NB4 (cell line): ENCODE measurements at places on chromosomes 3 and 15.

DNA sequence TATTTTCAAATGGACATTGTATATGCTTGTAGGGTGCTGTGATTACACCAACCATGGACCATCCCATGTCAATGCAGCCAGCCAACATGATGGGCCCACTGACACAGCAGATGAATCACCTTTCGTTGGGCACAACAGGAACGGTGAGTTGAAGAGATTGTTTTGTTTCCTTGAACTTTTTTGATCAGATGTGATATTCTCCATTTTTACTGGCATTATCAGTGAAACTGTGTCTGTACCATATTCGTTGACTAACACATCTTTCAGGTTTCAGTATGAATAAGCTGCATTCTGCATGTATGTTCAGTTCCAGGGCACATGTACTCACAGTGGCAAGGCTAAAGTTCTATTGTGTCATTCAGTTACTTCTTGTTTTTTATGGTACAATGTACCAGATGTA, 655.2 kb downstream of the RBMS3 start:
- no peak for DNase-seq

DNA sequence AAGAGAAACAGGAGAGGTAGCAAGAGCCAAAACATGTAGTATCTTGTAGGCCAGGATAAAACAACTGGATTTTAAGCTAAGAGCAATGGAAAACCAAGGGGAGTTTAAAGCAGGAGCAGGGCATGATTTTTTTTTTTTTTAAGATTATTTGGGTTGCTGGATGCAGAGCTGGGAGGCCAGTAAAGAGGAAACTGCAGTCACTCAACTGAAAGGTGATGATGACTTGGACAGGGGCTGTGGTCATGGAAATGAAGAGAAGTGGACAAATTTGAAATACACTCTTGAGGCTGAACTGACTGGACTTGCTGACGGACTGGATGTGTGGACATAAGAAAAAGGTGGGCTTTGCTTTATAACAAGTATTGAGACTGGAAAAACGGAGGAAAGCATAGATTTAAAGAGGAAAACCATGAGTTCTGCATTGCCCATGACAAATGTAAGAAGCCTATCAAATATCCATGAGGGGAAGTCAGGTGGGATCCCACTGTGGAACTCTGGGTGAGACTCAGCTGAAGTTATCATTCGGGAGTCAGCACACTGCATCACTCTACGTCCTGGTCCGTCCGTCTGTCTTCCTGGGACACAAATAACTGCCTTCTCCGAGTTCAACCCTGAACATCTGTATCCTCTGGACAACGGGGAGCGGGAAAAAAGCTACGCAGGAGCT, 688 bp downstream of the XPC start:
- DNase-seq: peak; percentile 20

- DNase-seq: no peak
These were observed 17.1 kb downstream of the MAGEF1 start for GRCh38 chr3:184694716-184695115.

DNA sequence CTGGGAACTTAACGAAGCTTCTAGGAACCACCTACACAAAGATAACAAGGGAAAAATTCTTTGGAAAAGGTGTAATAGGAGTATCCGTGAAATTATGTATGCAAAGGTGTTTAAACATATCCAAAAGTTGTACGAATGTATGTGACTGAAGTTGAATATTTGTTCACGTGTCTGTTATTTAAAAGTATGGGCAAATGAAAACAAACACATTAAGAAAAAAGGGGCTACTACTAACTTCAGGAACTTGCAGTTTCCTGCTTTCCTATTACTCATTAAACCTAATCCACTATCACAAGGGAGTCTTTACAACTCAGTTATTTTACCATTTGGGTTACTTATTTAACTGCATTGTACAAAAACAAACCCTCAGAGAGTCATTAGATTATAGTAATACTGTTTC, 33.9 kb upstream of the GRAMD1C start:
- DNase-seq: no peak

DNA sequence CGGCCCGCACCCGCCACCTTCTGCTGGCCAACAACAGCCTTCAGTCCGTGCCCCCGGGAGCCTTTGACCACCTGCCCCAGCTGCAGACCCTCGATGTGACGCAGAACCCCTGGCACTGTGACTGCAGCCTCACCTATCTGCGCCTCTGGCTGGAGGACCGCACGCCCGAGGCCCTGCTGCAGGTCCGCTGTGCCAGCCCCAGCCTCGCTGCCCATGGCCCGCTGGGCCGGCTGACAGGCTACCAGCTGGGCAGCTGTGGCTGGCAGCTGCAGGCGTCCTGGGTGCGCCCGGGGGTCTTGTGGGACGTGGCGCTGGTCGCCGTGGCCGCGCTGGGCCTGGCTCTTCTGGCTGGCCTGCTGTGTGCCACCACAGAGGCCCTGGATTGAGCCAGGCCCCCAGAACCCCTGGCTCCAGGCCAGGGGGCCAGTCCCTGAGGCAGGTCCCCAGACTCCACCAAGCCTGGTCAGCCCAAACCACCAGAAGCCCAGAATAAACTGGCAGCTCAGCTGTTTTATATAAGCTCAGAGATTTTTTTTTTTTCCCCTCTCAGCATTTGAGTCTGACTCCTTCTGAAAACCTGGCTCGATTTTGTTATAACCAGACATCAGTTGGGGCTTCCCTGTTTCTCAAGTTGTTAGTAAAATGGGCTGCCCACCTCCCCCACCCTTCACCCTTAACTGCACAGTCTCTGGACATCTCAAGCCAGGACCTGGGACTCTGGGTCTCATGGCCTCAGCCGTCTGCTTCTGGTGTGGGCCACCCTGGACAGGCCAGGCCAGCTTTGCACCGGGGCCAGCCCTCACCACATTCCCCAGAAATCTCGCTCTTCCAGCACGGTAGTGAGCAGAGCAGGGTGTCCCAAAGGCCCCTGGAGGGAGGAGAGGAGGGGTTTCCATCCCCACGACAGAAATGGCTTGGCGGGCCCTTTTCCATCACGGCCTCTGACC, 1.6 kb downstream of the GP9 start:
- DNase-seq: no peak

DNA sequence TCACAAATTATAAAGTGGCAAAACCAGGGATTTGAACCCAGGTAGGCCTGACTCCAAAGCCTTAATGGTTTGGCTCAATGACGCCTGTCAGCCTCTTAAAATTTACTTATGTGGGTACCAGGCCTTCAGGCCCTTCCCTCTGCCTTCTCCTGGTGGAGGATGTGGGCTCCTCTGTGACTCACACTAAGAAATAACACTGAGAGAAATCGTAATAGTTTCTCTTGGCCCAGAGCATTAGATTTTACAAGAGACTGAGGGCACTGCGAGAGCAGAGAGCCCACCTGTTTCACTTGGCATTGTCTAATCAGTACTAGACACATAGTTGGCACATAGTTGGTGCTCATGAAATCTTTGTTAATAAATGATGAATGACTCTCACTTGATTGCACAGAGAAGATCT, 505.2 kb downstream of the SHQ1 start:
- DNase-seq: peak; percentile 28

- peak; percentile 69 for DNase-seq
These were observed 28.5 kb downstream of the TBC1D23 start for GRCh38 chr3:100289339-100289738.

DNA sequence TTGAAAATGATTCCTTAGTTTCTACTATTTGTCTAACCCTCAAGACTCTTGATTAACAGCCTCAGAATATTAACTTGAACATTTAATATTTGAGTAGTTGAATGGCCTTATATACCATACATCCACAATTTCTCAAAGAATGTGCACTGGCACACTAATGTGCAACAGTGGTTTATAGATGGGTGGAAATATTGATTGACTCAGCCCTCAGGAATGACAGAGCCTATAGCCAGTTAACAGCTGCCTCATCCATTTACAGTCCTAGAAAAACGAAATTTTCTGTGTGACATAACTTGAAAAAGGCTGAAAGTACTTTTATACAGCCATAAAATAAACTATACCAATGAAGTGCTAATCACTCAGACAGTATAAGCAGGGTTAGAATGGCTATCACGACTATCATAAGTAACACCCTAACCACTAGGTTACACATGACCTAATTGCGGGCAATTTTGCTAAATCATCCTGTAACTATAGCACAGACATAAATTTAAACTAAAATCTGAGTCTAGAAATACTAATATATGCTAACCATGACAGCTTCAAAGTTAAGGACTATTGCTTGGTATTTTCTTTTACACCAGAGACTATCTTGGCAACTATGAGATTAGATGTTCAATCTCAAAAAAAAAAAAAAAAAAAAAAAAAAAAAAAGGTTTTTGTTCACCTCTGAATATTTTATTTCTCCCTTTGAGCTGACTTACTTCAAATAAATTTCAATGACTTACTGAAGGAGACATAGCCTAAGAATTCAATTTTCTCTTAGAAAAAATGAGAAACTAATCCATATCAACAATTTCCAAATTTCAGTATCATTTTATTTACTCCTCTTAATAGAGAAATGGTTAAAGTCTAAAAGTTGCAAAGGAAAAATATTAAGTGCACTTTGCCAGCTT, 9.3 kb downstream of the SECISBP2L start:
- DNase-seq: no peak

DNA sequence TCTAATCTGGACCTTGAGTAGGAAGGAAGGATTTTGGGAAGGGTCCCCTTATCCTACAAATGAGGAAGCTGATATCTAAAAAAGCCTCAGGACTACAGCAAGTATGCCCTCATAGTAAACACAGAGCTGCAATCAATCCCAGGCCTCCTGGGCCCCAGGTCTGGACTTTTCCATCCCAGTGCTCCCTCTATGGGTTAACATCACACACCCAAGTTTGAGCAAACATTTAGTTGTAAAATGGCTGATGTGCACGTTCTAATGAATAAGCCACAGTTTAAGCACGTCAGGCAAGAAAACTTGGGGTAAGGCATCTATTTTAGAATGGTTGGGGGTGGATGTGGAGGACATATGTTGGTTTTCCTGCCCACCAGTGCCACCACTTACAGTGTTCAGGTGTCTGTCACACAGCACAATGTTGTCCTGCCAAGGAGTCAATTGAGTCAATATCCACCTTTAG, 44.3 kb upstream of the UBE2E1 start:
- DNase-seq: peak; percentile 82

GRCh38 chr3:152299249-152299976, 30.7 kb downstream of the MBNL1 start:
- no peak for DNase-seq

- no peak for DNase-seq
These were observed 116.7 kb downstream of the ADAM10 start for GRCh38 chr15:58632789-58633188.

DNA sequence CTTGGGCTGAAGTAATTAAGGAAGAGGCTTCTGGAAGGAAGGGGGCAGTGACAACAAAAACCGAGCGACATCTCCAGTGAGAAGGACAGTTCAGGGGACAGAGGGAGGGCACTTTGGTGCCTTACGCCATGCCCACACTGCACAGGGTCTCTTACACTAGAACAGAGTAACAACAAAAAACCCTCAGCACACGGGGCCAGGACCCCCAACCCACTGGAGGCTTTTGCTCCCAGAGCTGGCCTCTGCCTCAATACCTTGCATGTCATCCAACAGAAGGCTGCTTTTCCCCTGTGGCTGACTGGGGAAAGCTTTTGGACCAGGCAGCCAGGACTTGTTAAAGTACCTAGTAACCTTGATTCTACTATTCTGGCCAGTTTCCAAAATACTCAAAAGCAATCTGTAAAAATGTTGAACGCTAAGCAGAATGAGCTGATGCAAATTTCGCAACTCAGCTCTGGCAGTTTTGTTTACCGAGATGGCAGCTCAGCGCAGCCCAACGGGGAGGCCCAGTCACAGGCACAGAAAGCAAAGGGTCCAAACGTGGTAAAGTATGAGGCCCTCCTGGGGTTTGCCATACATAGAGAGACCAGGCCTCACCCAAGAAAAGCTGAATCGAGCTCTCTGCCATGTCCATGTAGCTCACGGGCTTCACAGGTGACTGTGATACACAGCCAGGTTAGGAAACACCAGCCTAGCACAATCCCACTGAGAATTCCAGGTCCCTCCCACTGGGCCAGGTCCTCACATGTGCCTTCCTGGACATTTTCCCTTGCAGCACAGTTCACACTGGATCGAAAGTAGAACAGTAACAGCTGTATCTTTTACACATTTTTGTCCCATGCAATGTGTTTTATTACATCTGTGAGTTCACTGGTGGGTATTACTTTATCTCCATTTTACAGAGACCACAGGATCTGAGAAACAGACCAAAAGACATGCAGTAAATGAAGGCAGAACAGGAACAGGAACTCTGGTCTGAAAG, 6.0 kb downstream of the CHCHD4 start:
- DNase-seq: peak; percentile 29

DNA sequence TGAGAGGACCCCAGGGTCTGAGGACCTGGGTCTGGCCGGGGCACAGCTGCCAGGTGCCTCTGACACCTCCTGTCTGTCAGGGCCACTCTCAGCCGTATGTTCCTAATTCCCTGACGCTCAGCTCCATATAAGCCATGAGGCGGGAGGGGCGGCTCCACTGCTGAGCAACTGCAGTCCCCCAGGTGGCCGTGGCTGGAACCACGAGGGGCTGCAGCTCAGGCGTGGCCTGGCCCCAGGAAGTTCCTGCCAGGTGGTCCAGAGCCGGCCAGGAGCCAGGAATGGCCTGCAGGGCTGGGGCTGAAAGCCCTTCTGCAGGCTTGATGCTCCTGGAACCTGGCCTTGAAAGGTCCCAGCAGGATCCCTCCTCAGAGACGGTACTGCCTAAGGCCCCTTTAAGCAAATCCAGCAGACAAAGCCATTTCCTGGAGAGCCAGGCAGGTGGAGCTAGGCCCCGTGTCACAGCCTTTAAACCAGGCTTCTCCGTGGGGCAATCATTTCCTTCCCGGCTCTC, 118.0 kb downstream of the CHSY1 start:
- no peak for DNase-seq

- no peak for DNase-seq
These were observed 122.6 kb downstream of the FBN1 start for GRCh38 chr15:48522911-48523310.

DNA sequence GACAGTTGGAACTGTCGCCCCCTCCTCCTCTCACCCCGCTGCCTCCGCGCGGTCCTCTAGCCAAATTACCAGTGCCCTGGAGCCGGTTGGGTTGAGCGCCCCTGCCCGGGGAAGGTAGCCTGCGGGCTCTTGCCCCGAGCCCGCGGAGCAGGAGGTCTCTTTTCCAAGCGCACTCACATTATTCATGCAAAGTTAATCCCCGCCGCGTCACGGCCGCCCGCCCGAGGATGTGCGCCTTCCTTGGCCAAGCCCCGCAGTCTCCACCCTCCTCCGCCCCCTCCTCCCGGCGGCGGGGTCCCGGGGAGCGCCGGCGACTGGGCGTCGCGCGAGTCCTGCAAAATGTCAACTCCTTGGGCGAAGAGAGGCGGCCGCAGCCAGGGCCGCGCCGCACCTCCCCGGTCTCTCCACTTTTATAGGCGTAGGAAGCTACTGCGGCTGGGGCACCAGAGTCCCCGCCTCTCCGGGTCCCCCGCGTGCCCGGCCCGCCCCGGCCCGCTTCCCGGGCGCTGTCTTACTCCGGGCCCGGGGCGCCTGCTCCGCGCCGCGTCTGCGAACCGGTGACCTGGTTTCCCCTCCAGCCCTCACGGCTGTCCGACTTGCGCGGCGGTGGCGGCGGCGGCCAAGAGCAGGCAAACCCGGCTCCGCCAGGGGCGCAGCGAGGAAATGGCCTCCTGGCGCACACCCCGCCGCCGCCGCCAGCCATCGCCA, at the start of gene THRB:
Gene THRB, minus strand, starts transcription at position 233 of the 708 bp plus-strand sequence.
- no peak for DNase-seq

GRCh38 chr3:187719628-187720336, 17.4 kb upstream of the RTP2 start:
- DNase-seq: no peak
